ENCODE measurements at places on chromosomes 4 and X.

DNA sequence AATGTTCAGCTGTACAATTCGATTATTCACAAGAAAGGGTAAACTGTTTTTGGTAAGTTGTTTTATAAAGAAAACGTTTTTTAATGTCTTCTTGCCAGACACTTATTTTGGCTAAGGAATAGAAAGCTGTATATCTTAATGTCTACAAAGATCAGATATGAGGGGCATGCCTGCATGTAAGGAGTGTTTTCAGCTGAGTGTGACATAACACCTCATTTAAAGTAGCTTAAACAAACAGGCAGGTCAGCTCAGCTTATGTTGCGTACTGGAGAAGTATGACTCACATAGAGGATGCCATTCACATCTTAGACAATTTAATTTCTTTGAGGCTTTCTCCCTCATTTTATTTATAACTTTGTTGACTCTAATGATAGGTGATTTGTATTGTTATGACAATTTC lies 30.4 kb downstream of the LAMTOR3 start:
- DNase-seq, result no peak

GRCh38 chr4:43277003-43277402 lies 384.5 kb downstream of the GRXCR1 start:
- DNase-seq, result no peak

DNA sequence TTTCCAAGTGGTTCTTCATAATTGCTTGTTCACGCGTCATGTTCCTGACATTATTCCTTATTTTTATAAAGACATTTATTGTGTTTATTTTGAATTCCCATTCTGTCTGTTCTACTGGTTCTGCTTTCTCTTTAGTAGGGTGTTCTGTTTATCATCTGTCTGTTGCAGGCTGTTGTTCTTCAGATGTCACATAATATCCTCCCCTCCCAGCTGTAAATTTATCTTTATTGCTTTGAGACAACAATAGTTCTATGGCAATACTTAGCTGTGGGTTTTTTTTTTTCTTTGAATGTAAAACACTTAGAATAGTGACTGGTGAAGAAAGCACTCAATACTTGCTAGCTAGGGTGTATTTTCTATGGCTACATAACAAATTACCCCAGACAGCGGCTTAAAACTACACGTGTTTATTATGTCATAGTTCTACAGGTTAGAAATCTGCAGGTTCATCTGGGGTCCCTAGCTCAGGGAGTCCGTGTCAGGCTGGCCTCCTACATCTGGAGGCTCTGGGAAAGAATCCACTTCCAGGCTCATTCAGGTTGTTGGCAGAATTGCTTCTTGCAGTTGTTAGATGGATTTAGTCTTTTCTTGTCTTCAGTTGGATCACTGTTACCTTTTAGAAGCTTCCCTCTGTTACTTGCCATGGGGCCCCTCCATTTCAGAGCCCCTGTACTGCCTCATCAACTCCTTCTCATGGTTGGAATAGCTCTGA lies 63.4 kb upstream of the ENPEP start:
- DNase-seq, result no peak

GRCh38 chrX:148577741-148578140 lies 77.3 kb downstream of the AFF2 start:
- DNase-seq, result no peak

DNA sequence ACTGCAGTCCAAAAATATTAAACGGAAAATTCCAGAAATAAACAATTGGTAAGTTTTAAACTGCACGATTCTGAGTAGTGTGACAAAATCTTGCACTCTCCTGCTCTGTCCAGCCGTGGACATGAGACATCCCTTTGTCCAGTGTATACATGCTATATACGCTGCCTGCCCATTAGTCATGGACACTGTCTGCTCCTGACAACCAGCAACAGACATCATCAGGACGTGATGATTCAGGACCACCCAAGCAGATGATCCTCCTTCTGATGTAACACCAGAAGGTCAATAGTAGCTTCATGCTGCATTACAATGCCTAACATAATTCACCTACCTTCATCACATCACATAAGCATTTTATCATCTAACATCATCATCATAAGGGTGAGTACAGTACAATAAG lies 36.3 kb downstream of the ATRX start:
- DNase-seq, result no peak

DNA sequence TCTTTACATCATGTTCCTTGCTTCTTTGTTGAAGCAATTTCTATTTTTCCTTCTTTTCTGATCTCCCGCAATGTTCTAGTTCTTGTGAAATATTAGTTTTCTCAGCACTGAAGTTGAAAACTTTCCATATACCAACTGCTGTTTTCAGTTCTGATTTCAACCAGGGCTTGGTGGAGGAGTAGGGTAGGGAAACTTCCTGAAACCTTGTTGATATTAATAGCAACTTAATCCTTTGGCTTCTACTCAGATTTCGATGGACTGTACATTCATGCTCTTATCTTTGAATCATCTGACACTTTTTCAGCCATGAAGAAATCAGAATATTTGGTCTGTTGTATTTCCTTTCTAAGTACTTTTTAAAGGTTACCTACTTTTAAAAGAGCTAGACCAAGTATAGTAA lies 315.8 kb downstream of the RPA4 start:
- no peak for DNase-seq

DNA sequence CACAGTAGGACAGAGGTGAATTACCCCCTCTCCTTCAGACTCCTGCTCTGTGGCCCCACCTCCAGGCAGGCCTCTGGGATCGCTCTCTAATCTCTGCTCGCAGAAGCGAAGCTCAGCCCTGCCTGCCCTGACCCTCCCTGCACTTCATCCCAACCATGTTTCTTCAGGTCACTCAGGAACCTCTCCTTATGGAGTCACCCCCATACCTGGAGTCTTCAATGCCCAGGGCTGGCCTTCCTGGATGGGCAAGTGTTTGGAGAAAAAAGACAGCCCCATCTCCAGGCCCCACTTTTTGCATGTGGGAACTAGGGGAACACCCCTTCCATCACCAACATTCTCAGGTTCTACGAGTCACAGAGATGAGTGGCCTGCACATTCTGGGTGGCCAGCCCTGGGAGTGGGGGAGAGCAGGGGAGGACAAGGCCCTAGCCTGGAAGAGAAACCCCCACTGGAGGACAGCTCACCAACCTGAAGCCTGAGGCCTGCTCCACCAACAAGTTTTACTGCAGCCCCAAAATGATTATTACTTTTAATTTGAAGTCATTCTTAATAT lies 90.8 kb downstream of the PPP2R2C start:
- no peak for DNase-seq

DNA sequence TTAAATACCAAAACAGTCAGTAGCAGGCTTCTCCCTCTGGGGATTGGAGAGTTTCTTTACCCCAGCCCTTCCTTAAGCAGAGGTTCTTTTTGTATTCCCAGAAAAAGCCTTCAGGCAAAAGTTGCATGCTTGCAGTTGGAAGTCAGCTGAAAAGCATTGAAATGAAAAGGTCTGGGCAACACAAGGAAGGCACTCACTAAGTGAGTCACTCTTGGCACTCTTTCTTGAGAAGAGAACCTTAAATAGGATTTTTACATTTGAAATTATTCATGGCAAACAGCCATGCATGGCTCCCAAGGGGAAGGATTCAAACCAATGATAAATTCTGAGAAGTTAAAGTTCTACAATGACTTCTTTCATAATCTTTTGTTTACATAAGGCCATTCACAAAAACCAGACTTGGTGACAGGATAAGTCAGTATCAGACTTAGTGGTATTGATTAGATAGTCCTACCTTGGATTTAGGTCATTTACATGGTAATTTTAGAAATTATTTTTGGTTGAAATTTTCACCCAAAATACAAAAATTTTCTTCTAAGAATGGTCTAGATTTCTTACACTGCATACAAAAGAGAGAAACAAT lies 2068.9 kb downstream of the PCDH7 start:
- no peak for DNase-seq

DNA sequence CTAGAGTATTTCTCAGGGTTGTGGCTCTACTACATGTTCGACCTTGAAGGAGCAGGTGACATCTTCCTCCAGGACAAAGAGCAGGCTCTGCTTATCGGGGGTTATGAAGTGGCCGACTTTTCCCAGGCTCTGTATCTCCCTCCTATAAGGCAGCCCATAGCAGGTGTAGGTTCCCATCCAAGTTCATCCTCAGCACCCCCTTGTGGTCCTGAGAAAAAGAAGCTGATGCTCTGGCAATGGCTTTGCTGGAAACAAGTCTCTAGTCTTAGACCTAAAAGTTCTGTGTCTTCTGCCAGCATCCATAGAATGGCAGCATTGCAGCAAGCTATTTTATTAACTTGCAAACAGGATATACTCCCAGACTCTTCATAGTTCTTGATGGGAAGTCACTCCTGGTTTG lies 836.6 kb upstream of the PRKX start:
- DNase-seq, result no peak

- no peak for DNase-seq
These were observed 375.6 kb downstream of the PDGFC start for GRCh38 chr4:156596026-156596425.

DNA sequence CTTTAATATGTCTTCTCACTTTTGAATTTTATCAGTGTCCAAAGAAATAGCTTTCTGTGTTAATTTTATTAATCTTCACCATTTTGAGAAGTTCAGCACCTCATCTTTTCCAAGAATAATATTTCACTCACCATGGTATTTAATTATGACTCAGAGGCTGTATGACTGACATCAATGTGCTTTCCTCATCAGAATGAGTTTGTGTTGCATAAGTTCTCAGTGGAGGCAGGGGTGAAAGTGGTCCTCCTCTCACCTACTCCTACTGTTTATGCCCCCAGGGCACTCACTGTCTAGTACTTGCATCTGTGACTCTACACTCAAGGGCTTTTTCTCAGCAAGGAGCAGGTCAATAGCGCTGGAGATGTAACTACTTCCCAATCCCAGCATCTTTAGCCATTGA lies 905.3 kb upstream of the INTU start:
- DNase-seq, result no peak

- DNase-seq, result no peak
These were observed 25.5 kb upstream of the CBLL2 start for GRCh38 chrX:22247169-22247568.

DNA sequence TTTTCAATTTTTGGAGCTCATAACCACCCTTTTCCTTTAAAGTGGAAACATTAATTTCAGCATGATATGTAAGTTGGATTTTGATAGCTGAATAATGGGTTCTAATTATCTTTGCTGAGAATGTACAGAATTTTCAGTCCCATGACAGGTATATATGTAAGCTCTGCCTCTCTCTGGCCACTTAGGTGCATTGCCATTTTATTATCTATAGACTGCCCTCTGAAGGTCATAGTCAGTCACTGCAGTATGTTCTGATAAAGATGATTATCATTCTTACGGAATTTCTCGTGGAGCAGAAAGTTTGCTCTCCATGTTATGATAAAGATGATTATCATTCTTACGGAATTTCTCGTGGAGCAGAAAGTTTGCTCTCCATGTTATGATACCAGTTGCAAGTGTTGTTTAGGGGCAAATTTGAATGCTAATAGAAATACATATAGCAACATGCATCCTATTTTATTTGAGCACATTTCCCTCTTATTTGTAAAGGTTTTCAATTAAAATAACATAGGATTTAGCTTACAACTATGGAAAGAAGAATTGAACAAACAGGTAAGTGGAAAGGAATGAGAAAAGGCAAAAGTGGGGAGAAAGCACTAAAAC lies 10.4 kb downstream of the AFP start:
- DNase-seq, result no peak

- no peak for DNase-seq
These were observed 34.6 kb downstream of the ANXA5 start for GRCh38 chr4:121662225-121662624.

GRCh38 chr4:104420766-104421165 lies 73.9 kb downstream of the CXXC4 start:
- DNase-seq, result no peak

DNA sequence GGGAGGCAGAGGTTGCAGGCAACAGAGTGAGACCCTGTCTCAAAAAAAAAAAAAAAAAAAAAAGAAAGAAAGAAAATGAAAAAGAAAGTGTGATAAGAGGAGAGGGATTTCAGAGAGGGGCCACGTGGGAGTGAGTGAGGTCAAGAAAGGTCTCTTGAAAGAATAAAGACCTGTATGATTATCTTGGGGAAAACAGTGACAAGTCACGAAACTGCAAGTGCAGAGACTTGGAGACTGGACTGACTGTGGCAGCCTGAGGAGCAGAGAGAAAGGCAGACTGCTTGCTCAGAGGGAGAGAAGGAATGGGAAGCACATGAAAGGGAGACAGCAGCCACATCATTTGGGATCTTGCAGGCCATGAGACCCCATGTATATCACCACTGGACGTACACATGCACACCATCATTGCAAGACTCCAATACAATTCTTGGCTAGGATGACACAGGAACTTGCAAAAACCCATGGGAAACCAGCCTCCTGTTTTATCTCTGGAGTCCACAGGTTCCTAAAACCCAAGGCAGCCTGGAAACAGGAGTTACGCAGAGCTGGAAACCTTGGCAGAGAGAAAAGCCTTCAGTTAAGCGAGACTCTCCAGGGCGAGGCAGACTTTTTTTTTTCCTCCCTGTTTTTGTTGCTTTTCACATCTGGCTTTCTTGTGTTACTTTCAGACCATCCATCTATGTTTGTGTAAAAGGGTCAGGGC lies 207.0 kb upstream of the TBL1X start:
- DNase-seq, result no peak

GRCh38 chr4:23613782-23614181 lies 276.1 kb downstream of the PPARGC1A start:
- no peak for DNase-seq

- DNase-seq, result peak; percentile 15
These were observed 43.8 kb upstream of the HPSE start for GRCh38 chr4:83378419-83378818.

- DNase-seq, result no peak
These were observed 652.9 kb upstream of the IGFBP7 start for GRCh38 chr4:57763070-57763469.

- no peak for DNase-seq
These were observed 17.6 kb upstream of the PRPS1 start for GRCh38 chrX:107610667-107611066.

- no peak for DNase-seq
These were observed 28.6 kb downstream of the MND1 start for GRCh38 chr4:153372967-153373562.

DNA sequence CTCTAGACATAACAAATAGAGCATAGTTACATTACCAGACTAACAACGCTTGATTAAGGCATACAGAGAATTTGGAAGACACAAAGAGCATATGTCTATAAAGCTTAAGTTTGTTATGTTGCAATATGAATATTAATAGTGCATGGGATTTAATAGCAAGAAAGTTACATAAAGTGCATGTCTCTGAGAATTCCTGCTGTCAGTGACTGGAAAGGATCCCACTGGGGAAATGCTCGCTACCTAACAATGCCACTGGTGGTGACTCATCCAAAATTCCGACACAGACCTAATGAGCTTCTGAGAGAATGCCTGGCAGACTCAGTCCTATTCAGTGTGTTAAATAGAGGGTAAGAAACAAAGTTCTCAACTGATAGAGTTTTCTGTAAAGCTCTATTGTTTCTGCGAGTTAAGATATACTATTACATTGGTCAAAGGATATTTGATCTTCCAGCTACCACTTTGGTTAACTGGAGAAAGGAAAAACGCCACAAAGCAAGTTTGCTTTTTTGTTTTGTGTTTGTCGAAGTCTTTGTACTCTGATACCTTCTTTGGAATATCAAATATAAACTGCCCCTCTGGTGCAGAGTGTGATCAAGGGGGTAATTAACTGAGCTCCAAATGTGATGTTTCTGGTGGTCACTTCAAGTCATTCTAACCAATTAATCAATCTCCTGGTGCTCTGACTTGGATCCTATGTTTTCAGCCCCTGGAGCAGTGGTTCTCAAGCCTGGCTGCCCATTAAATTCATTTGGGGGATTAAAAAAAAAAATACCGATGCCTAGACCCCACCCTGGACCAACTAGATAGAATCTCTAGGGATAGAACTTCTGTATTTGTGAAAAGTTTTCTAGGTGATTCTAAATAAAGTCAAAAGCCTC lies 107.9 kb downstream of the PALLD start:
- DNase-seq, result no peak

Data from naive thymus-derived CD8-positive, alpha-beta T cell (primary cell).